ENCODE measurements at places on chromosomes 3 and 15.

DNA sequence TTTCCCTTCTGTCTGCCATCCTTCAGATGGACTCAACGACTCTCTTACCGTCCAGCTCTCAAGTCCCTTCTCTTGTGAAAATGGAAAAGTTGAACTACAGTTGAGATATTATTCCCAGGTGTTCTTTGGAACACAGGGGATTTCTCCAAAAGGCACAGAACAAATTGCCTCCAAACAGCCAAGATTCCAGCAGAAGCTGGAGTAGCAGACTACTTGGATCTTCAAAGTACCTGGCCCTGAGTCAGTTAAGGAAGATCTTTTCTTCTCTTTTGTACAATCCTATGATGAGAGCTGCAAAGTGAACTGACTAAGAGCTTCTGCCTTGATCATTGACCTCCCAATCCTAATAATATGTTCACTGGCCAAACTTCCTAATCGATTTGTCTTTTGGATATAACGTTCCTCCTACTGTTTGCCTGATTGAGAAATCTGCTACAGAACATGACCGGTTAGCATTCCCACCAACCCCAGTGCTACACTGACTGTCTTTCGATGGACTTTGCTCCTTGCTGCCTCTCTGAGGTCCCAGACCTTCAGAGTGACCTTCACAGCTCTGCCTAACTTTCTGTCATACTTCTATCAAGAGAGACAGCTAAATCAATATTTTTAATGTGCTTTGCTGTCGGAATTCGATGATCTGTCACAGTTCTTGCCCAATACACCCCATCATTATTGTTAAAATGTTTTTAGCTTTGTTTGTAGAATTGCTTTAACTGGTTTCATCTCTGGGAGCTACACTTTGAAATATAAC, 21.9 kb downstream of the PAQR9 start:
- DNase-seq = no peak

GRCh38 chr15:64754663-64755426, 20.5 kb downstream of the RBPMS2 start:
- DNase-seq = peak; percentile 82

DNA sequence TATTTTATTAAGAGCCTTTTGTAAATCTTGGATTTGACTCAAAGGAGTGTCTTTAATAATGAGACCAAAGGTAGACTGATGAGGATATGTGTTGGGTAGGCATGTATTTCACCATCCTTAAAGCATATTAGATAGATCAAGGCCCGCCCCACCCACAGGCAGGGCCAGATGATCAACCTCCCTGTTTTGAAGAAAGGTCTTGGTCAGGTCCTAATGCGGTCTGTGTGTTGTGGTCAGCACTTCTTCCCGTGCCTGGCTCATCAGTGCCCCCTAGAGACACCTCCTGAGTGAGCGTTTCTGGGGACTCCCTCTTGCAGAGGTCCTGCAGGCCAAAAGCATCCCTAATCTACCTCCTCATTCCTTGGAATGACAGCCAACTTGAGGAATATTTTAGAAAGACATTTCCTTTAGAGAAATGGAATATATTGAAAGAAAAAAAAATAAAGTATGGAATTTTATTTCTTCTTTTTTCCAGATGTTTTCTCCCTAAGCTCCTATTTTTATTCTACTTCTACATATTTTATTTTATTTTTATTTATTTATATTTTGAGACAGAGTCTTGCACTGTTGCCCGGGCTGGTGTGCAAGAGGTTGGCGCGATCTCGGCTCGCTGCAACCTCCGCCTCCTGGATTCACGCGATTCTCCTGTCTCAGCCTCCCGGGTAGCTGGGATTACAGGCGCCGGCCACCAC, 6.0 kb downstream of the TM4SF4 start:
- DNase-seq = peak; percentile 82

- DNase-seq = no peak
Measured at GRCh38 chr3:127785711-127786265, 36.5 kb downstream of the MGLL start.

DNA sequence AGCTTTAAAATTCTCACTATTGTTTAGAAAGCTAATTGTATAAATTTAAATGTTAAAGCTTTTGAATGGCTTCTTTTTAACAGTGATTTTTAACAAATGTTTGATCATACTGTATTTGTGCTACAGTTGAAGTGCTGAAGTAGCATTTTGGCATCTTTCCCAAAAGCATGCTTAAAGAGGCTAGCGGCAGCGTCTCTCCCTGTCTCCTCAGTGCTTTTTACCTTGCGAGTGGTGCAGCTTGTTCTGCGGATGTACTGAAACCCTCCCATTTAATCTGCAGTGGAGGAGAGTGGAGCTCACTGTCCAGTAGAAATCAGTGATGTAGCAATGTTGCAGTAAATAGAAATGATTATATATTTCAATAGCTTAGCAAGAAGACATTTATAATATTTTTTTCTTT, 43.7 kb downstream of the LRRC49 start:
- no peak for DNase-seq

Data from tibial artery (tissue), 4 donors.